ENCODE measurements at places on chromosomes 12 and 14. TPM values are rescaled to one million over a fixed set of nuclear protein-coding genes. Genes with fewer than 3 reads are reported as not detected.

GRCh38 chr12:131005161-131006035 lies 51.7 kb downstream of the ADGRD1 start:
- DNase-seq, result no peak

DNA sequence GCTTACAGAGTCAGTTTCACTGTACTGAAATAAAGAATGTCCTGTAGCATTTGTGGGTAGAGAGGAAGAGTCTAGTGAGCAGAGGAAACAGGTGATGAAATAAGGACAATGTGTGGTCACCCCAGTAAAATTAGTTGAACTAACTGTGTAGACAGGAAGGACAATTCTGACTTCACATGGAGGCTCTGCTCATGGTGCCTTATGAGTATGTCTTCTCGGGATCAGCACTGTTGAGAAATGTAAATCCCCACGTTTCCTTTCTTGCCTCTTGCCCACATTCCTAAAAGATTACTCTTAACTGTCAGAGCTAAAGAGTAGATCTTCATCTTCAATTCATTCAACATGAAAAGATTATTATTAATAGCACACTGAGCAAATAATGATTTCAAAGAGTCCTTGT lies 113.2 kb upstream of the FLRT2 start:
- DNase-seq, result no peak

- DNase-seq, result no peak
These were observed 82.4 kb downstream of the SLC25A21 start for GRCh38 chr14:37090026-37090425.

DNA sequence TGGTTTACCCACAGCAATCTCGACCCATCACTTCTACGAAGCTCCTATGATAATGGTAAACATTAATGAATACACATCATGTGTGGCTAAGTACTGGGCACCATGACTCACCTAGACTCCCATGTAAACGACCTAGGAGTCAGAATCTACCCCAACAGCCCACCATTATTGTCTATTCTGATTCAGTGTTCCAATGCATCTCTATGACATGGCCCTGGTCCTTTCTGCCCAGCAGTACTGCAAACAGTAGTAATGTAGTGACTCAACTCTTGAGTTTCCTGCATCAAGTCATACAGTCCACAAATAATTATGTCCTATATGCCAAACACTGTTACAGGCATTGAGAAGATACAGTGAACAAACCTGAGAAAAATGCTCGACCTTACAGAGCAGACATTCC lies 14.6 kb downstream of the GTF2A1 start:
- DNase-seq, result peak; percentile 11

- DNase-seq, result no peak
These were observed 148.0 kb downstream of the PDZRN4 start for GRCh38 chr12:41336041-41336549.

DNA sequence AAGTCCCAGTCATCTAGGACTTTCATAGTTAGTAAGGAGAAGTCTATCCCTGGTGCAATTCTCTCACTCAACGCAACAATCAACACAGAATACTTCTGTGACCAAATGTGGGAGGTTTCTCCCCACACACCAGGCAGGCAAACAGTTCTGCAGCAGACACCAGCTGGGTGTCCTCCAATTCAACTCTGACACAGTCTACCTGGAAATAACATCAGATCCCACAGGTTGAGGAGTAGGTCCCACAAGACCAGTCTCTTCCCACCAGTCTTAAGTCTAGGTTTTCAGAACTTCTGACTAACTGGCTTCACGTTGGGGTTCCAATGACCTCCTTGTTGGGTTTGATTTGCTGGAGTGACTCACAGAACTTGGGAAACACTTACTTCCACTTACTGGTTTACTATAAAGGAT lies 14.8 kb downstream of the ACOT6 start:
- peak; percentile 38 for DNase-seq

DNA sequence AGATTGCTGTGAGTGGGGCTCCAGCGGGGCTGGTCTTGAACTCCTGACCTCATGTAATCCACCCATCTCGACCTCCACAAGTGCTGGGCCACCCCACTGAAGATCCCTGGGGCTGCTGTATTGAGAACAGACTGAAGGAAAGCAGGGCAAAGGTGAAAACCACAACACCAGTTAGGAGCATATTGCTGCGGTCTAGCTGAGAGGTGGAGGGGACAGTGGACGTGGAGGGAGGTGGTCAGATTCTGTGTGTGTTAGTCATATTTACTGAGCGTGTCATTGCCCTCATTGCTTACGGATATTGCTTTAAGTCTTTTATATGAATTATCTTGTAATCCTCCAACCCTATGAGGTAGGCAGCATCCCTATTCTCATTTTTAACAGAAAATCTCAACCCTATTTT lies 69.0 kb upstream of the OVCH1 start:
- no peak for DNase-seq

- no peak for DNase-seq
These were observed 2.1 kb downstream of the SIX4 start for GRCh38 chr14:60722107-60722356.

GRCh38 chr12:70052476-70052875 lies 190.8 kb upstream of the CNOT2 start:
- no peak for DNase-seq

DNA sequence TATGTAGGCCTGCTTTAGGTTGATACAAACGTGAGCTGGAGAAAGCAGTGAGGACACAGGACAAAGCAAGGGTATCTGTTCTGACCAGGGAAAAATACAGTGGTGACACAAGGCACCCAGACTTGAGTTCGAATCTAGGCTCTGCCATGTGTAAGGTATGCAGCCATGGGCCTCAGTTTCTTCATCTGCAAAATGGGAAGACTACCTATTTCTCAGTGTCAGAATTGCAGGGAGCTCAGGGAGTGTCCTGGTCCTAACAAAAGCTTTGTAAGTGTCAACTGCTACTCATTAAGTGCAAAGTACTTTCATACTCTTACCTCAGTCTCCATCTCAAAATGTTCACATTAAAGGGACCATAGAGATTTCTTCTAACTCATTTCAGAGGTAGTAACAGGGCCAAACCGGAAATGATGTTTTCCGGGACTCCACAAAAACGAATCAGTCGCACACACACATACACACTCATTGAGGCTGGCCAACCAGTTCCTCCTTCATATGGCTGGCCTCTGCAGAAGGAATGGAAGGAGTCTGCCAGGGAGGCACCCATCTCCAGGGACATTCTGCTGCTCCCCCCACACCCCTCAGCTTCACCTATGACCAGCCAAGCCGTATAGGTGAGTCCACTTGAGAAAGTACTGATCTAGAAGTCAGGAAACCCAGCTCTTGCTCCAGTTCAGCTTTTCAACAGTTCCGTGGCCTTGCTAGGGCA lies 7.8 kb downstream of the CTDSP2 start:
- peak; percentile 69 for DNase-seq

DNA sequence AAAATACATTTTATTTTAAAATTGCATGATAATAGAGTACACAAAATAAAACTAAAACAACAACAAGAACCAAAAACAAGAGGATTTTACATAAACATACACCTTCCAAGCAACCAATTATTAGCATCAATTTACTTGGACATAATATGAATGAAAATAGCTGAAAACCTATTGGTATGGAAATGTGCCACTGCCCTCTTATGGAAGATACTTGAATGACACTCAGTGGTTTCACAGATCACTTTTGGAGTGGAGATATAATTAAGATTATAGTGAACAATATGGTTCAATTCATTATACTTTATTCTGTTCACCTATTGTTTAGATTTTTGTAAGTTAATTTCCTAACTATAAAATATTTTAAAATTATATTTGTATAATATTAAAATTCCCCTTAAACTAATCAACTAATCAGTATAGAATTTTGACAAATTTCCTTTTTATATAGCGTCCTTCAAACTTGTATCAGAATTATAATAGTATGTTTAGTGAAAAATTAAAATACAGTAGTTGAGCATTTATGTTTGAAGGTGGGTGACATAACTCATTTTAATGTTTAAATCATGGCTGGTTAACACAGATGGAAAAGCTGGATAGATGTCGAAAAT lies 70.1 kb downstream of the SLC6A15 start:
- DNase-seq, result no peak

DNA sequence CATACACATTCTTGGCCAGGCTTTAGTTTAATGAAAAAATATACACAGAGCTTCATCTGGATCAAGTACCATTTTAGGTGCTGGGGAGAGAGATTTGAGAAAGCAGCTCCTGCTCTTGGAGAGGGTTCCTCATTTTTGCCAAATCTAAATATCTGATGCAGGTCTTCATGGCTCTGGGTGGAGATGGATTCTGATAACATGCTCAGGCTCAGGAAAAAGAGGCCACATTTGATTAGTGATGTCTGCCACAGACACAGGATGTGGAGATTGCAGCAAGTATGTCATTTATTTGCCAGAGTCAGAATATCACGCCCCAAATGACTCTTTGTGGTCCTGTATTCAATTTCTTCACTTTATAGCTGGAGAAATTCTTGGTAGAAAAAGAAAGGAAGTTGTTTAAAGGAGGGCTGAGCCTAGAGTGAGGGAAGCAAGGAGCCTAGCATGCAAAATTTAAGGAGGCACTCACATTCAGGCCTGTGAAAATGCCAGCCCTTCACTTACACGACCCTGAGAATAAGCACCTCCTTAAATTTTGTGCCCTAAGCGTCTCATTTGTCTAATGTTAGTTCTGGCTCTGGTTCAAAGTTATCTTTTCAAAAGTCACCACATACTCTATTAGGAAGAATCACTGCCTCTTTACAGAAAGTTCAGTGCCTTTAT lies 492.9 kb upstream of the TBX3 start:
- no peak for DNase-seq

DNA sequence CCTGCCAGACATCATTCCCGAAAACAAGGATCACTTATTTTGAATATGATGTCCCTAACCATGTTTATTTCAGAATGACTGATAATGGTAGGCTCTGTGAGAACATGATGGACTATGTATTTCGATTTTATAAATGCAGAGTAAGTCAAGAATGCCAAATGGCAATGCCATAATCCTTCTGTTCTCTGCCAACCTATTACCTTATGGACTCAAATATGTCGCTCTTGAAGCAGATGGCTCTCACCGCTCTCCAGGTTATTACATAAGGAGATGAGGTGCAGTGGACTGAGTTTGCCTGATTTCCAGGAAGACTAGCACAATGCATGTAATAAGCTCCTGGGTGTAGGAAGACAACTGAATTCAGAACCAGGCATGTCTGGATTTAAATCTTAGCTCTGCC lies 227.2 kb downstream of the BTG1 start:
- DNase-seq, result no peak

DNA sequence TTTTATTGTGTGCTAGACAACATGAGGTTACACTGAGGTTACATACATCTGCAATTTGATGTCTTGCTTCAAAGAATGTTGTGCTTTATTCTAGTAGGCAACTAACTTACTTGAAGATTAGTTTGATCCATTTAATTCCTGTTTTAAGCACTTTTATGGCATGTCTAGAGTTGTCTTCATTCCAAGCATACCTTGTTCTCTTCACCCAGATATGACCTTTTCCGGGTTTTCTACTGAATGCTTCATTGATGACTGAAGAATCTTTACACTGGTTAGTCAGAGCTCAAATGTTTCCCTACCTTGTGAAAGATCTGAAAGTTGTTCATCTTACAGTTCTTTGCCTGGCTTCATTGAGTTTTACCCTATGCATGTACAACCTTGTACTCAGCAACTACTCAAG lies 274.0 kb upstream of the KITLG start:
- DNase-seq, result no peak

DNA sequence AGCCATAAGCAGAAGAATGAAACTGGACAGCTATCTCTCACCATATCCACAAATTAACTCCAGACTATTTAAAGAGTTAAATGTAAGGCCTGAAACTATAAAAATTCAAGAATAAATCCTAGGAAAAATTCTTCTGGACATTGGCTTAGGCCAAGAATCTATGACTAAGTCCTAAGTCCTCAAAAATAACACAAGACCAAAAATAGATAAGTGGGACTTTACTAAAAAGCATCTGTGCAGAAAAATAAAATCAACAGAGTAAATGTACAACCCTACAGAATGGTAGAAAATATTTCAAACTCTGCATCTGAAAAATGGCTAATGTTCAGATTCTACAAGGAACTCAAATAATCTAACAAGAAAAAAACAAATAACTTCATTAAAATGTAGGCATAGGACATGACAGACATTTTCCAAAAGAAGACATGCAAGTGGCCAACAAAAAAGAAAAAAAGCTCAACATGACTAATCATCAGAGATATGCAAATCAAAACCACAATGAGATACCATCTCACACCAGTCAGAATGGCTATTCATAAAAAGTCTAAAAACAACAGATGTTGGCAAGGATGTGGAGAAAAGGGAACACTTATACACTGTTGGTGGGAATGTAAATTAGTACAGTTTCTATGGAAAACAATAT lies 61.0 kb upstream of the PPFIA2 start:
- no peak for DNase-seq

- peak; percentile 69 for DNase-seq
These were observed 209.8 kb upstream of the NUDT4 start for GRCh38 chr12:93167841-93168492.

DNA sequence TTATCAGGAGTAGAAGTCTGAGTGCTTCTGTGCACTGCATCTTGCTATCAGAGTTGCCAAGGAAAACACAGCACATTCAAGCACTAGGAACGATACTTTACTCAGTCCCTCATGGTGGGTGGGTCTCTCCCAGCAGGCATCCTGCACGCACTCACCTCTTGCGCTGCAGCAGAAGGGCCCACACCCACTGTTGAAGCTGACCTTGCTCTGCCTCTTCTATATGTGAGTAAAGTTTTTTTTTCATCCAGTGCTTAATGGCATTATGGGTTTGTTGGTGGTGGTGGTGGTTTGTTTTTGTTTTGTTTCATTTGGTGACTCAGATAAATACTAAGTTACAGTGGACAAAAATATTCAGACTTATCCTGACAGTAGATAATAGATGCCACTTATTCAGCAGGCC lies 348.5 kb downstream of the EGLN3 start:
- DNase-seq, result no peak

DNA sequence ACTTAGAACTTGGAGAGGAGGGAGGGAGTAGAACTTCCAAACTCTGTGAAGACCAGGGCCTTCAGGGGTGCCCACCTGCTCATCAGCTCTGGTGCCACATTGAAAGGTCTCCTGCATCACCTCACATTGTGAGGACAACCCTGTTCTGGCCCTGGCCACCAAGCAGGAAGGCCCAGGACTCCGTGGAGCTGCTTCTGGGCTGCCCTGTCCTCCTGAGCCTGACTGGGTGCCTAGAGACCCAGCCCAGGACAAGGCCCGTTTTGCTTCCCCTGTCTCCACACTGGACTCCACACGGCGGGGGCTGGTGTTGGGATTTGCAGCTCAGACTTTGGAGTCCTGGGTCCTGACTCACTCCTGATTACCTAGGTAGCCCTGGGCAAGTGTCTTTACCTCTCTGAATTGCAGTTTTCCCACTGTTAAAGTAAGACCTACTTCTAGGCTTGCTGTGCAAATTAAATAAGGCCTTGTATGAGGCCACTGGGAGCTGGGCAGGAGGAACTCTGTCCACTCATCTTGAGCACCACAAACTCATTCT lies 12.5 kb upstream of the KRT82 start:
- DNase-seq, result no peak

GRCh38 chr14:53515276-53515675 lies 362.2 kb upstream of the DDHD1 start:
- DNase-seq, result no peak

- DNase-seq, result no peak
These were observed 364.8 kb downstream of the CACNA1C start for GRCh38 chr12:2417481-2418160.

Gene HOXC5
- not detected for total RNA-seq

Gene LBHD2
- not detected for total RNA-seq

Gene ATXN3
- 36.0 TPM for total RNA-seq

Gene KRT6C
- not detected for total RNA-seq

Gene FOXN4
- total RNA-seq, result not detected

Gene DDX11
- total RNA-seq, result 125 TPM

Gene CLEC2A
- not detected for total RNA-seq

Gene NDUFA12
- 135 TPM for total RNA-seq

Gene PIWIL1
- not detected for total RNA-seq

Gene PELI2
- 3.8 TPM for total RNA-seq

Gene IRAK3
- 0.82 TPM for total RNA-seq

Data from activated CD4-positive, alpha-beta T cell treated with anti-CD3 and anti-CD28 coated beads for 36 hours (primary cell).